H54 (cell line): ENCODE measurements at places on chromosomes 2 and 18.

DNA sequence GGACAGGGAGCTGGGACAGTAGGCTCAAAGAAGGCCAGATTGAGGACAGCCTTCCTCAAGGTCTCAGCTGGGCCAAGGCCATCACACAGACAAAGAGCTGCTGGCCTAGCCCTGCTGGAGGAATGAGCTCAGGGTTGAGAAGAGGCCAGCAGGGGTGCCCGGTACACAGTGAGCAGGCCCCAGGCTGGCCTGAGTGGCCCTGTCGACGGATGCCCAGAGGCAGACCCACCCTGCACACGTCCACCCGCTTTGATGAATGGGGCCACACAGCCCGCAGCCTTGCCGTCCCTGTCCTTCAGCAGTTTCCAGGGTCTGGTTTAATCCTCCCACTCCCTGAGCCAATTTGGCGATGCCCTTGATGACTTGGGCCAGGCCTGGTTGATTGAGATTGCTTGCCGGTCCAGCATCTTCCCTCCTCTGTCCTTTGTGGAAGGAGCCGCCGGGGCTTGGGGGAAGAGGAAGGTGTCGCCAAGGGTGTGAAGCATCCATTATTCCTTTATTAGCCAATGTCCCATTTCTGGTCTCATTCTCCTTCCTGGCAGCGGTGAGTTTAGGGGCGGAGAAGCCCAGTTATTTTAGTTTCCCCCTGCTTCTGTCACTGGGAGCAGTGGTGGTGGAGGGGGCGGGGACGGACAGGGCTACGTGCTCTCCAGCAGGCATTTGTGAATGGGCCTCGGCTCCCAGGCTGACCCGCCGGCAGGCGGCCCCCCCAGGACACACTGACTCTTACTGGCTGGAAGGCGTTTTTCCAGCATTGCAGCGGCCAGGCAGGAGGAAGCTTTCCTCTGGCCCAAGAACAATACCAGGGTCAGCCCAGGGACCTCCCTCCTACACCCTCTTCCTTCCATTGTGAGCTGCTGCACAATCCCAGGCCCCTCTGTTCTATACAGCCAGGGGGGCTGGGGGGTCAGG is 141.8 kb downstream of the CTIF start:
- DNase-seq, result no peak

DNA sequence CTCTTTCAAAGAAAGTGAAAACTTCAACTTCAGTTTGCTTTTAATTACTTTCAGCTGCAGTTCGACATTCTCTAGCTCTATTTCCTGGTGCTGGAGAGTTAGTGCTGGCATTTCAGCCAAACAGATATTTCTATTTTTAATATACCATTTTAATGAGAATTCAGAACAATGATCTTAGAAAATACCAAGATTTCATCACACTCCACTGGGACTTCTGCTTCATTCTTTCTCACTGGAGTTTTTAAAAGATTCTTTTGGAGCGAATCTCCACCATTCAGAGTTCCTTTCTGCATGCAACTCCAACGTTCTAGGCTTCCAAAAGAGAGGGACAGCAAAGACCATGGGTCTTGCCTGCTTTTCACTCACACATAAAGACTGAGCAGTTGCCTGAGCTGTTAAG is 94.2 kb downstream of the CABLES1 start:
- no peak for DNase-seq

DNA sequence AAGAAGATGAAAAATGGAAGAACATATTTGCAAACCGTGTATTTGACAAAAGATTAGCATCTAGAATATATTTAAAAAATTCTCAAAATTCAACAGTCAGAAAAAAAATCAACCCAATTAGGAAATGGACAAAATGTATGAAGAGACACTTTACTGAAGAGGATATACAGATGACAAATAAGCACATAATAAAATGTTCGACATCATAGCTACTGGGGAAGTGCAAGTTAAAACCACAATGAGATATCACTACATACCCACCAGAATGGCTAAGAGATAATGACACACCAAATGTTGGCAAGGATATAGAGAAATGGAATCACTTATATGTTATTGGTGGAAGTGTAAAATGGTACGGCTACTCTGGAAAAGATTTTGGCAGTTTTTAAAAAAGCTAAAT is 11.7 kb upstream of the NUP35 start:
- no peak for DNase-seq

GRCh38 chr2:75162897-75163296 is 36.4 kb downstream of the TACR1 start:
- no peak for DNase-seq

- no peak for DNase-seq
Measured at GRCh38 chr18:22019193-22019592, 150.2 kb upstream of the GATA6 start.

DNA sequence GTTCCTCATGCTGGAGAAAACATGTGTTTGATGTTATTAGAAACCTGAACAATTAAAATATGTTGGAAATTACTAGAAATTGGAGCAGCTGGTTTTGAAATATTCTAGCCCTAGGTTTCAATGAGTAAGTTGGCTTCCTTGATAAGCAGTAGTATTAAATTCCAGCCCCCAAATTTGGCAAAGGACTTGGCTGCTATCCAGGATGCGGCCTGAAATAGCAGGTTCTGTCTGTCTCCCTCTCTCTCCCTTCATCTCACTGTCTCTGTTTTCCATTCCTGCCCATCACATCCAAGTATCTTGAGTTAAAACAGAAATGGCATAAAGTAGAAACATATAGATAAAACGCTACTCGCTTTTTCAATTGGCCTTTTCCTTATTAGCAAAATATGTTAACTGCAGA is 20.9 kb upstream of the GPR45 start:
- DNase-seq, result no peak
